Left hindlimb (tissue), 1 donor: ENCODE measurements at places on chromosomes 2 and 18.

DNA sequence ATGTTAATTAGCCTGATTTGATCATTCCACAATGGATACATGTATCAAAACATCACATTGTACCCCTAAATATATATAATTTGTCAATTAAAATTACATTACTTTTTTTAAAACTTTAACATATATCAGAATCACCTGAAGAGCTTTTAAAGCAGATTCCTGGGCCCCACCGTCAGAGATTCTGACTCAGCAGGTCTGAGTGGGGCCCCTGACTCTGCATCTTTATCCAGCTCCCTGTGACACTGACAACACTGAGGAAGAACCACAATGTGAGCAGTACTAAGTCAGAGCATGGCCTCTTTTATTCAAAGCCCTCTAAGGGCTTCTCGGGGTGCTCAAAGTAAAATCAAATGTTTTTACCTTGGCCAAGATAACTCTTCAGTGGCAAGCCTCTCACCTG is 9.7 kb downstream of the KIDINS220 start:
- DNase-seq, result no peak

- DNase-seq, result no peak
Measured at GRCh38 chr18:11871501-11871900, 20.3 kb downstream of the CHMP1B start.

- DNase-seq, result no peak
Measured at GRCh38 chr2:1287427-1287826, 125.8 kb upstream of the TPO start.

DNA sequence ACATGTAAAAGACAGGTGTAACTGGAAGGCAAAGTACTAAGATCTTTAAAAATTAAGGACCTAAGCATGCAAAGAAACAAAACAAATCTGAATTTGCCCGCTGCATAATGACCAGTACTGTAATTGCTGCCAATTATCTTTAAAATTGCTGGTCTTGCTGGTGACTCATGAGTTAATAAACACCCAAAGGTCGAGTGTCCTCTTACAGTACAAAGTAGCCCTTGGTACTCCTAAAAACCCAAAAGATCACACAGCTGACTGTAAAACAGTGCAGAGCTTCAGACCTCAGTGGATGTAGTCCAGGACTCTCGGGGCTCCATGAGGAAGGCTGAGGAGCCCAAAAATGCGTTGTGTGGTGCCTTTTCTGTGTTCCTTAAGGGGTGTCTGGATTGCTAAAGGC is 308.7 kb downstream of the CNTNAP5 start:
- DNase-seq, result no peak

DNA sequence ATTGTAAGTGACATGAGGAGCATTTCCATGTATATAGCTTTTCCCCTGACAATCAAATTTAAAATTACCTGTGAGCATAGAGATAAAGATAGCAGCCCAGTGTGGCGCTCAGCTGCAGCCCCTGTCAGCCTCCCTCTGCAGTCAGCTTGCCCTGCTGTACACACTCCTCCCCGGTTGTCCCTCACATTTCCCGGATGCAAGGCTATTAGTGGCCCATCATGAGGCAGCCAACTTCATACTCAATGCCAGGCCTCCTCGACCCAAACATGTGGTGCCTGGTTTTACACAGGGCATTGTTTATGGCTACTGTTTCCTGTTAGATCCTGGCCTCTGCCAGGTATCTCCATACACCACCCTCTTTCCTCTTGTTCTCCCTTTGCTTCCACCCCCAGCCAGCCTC is 116.1 kb upstream of the SH3BP4 start:
- no peak for DNase-seq
